Prostate gland (tissue), 2 donors: ENCODE measurements at places on chromosomes 2 and 18. TPM values are rescaled to one million over a fixed set of nuclear protein-coding genes. Genes with fewer than 3 reads are reported as not detected.

DNA sequence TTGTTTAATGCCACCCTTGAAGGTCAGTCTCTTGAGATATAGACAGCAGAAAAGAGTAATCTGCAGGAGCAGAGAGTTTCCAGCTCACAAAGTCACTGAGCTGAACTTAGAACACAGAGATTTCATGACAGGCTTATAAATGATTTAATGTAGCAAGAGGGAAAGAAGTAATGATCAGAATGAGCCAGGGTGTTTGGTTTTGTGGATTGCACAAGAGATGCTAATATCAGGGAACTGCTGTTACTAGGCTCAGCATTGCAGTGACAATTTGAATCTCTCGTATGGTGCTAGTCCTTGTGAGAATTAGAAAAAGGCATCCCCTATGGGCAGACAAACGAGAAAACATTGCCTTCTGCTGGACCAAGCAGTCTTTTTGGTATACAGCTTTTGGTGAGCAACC is 61.7 kb upstream of the ITGB6 start:
- no peak for DNase-seq

- DNase-seq, result peak; percentile 40
These were observed 7.1 kb upstream of the GRHL1 start for GRCh38 chr2:9944330-9944758.

DNA sequence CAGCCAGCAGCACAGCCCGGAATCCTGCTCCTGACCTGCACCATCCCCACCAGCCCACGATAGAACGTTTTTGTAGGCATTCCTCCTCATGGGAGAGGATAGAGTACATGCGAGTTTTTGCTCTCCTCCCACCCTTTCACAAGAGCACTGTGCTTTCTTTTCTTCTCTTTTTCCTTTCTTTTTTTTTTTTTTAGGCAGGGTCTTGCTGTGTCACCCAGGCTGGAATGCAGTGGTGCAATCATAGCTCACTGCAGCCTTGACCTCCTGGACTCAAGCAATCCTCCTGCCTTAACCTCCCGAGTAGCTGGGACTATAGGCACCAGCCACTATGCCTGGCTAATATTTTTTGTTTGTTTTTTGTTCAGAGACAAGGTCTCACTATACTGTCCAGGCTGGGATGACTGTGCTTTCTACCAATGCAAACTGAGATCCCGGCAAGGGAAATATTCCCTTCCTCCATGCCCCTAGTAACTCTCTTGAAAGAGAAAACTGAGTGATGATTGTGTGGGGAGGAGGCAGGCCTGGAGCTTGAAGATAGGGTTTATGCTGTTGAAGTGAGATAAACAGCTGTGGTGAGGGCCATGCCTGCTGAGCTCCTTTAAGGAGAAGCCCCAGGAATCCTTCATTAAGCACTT is 82.6 kb upstream of the TXNDC2 start:
- DNase-seq, result no peak

- DNase-seq, result no peak
These were observed 61.0 kb downstream of the CRIM1 start for GRCh38 chr2:36416370-36417165.

GRCh38 chr2:74043345-74044329 is 58.9 kb downstream of the TET3 start:
- no peak for DNase-seq

DNA sequence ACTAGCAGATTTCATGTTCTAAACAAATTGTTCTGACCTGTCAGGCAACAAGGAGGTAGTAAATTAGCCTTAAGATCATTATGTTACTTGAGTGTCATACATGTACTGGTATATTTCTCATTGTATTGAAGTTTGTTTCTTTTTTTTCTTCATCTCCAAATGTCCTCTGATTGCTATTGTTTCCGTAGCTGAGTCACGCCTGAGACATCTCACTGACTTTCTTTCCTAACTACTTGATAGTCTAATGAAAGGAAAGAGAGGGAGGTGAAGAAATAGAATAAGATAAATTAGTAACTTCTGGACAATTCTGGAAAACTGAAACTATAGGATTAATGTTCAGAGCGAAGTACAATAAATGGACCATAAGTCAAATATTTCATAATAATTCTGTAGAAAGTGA is 1049.9 kb downstream of the TSN start:
- no peak for DNase-seq

- no peak for DNase-seq
These were observed 5.4 kb upstream of the RNF181 start for GRCh38 chr2:85589982-85590791.

DNA sequence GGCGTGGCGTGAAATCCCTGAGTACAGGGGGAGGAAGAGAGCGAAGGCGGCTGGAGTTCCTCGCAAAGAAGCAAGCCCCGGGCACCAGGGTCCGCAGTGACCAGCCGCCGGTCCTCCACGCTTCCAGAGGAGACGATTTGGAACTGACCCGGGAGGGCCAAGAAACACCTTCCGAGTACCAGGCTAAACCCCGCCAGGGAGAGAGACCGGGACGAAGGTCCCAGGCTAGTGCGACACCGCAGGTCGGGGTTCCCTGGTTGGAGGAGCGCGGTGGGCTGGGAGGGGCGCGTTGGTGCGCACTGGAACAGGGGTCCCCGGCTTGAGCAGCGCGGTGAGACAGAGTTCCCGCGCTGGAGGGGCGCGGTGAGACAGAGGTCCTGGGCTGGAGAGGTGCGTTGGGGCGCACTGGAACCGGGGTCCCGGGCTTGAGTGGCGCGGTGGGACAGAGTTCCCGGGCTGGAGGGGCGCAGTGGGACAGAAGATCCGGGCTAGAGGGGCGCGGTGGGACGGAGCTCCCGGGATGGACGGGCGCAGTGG is 901 bp downstream of the WDFY1 start:
- peak; percentile 24 for DNase-seq

DNA sequence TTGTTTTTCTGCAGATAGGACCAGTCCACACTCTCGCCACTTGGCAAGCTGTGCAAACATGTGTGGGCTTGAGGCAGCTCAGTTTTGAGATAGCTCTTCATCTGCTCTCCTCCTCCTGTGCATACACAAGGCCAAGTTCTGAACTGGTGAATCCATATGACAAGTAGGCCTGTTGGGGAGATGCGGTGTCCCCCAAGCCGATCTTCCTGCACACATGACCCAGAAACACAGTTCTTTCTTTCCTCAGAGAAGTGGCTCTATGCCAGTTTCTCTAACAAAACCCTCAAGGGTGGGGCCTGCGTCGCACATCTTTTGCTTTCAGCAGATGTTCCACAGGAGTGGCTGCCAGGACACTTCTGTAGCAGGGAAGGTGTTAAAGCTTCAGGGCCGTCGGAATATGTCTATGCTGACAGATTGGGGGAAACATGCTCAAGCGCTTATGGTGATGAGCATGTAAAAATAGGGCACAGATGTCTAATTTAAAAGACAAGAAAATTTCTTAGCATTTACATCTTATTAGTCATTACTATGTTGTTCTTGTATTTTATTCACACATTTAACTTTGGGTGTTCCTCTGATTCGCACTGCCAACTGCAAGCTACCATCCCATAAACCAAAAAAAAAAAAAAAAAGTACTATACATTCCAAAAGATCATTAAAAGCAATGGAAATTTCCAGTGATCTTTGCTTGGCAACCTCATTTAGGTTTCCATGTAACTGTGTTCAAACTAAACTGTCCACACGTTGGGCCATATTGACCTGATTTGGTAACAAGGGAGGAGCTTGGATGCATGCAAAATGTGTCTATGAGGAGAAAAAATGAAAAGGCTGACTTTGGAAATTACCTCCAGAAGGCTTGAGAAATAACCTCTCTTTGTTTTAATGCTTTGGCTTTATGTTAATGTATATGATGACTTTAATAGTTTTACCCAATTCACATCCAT is 1055.5 kb upstream of the KLHL29 start:
- no peak for DNase-seq

GRCh38 chr18:23703057-23703986 is 14.1 kb downstream of the LAMA3 start:
- DNase-seq, result peak; percentile 57

- no peak for DNase-seq
These were observed 57.6 kb downstream of the RPL37A start for GRCh38 chr2:216556202-216556601.

DNA sequence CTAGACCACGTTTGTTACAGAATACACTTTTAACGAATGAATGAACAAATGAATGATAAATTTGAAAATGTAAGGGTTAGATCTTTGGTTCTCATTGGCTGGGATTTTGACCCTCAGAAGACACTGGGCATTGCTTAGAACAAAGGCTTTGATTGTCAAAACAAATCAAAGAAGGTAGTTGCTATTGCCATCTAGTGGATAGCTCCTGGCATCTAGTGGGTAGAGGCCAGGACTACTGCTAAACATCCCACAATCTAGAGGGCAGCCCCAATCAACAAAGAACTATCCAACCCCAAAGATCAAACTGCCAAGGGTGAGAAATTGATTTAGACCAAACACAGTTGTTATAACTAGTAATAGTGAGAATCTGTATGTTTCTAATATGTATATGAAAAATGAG is 552.3 kb downstream of the KCNJ3 start:
- DNase-seq, result no peak

- DNase-seq, result no peak
These were observed 2.4 kb upstream of the GMPPA start for GRCh38 chr2:219496247-219496824.

DNA sequence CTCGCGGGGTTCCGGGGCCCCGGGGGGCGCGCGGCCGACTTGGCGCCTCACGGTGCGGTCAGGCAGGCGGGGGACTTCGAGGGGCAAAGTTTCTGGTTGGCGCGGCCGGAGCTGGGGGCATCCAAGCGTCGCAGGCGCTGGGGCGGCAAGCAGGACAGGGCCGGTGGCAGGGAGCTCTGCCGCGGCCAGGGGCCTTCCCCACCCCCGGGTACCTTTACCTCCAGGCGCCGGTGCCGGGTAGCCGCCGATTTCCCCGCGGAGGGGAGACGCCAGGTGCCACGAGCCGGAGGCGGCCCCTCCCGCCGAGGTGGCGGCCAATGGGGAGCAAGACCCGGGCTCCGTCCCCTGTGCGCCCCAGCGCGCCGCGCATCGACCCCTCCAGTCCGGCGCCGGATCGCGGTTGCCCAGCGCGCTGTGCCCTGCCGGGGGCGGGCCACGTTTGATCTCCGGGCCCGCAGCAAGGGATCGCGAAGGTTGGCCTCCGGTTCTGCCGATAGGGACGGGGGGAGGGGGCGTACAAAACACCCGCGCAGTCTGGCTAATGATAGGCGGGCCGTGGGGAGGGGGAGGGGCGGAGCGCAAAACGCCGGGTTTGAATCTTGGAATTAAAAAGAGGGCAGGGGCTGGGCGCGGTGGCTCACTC is at the start of gene ST8SIA5:
ST8SIA5 (minus strand) TSS at position 495 of the 643 bp plus-strand sequence. CDS start 545 bp downstream, outside the sequence.
- DNase-seq, result no peak

DNA sequence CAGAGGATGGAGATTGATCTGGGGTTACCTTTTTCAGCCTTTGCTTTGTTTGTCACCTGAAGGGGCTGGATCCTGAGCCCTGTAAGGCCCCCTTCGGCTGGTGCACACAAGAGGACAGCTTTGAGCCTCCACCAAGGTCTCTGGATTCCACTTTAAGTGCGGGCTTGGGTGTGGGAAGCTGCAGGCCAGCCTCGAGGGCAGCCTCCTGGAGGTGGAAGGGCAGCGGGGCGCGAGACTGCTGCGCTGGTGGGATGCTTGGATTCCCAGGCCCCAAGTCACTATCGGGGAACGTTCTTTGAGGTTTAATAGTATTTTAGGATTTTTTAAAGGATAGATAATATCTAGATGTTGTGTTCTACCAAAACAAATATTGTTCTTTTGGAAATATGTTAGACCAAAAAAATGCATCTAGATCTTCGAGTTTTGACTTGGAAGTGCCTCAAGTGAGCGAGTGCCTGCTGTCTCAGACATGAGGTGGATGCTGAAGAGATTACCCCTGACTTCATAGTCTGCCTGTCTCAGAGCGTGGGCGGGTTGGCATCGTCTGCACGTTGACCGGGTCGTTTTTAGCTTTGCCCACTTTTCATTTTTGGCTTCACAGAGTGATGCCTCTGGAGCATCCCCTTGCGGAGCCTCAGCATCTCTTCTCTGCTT is 113.8 kb downstream of the AGAP1 start:
- no peak for DNase-seq

DNA sequence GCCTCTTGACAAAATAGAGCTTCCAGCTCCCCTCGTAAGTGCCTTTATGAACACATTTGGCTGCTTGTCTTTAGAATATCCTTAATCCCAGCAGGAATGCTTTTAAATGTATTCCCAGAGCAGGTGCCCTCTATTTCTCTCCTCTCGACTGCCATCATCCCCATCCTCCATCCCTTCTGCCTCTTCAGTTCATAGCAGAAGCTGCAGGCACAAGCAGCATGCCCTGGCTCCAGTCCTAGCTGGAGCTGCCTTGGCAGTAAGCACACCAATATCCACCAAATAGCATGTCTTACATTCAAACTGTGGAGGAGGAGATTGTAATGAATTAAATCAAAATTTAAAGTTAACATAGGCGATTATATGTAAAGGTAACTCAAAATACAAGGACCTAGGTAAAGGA is 891.3 kb upstream of the SLC39A10 start:
- DNase-seq, result no peak

GRCh38 chr2:225027061-225027762 is 15.1 kb downstream of the DOCK10 start:
- no peak for DNase-seq

DNA sequence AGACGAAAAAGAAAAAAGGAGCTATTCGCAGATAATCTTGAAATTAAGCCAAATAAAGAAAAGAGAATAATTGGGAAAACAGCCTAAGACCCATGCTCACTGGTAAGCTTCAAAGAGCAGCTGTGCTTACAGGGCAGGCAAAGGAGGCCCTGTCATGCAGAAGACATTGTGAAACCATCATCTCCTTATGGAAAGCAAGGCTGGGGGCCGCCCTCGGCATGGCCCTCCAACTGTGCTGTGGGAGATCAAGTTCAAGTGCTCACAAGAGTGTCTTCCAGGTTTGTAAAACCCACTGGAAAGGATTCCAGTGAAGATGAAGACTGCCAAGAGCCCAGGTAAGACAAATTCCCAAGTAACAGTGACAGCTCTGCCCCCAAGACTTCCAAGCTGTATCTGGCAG is 32.2 kb downstream of the ACVR1 start:
- no peak for DNase-seq

GRCh38 chr18:48657447-48658120 is 118.8 kb downstream of the CTIF start:
- DNase-seq, result no peak

- DNase-seq, result no peak
These were observed 5.1 kb downstream of the PSD4 start for GRCh38 chr2:113178891-113179290.

The ALK gene
- total RNA-seq, result 0.14 TPM

The SERPINB11 gene
- 37.8 TPM for total RNA-seq

The ABHD1 gene
- total RNA-seq, result 4.1 TPM

The LOXHD1 gene
- not detected for total RNA-seq

The IL37 gene
- total RNA-seq, result 1.4 TPM

The DCDC2C gene
- 5.9 TPM for total RNA-seq

The ACOXL gene
- 8.3 TPM for total RNA-seq

The MRO gene
- total RNA-seq, result 64.8 TPM
